ENCODE measurements at places on chromosomes 4 and X. TPM values are rescaled to one million over a fixed set of nuclear protein-coding genes. Genes with fewer than 3 reads are reported as not detected.

GRCh38 chrX:150310881-150311280 is 52.2 kb upstream of the MAMLD1 start:
- no peaks in the 10 kb centered on the region for H3K27me3 ChIP-seq
- H3K36me3 ChIP-seq: no peaks in the 10 kb centered on the region
- DNase-seq: no peak
- no peaks in the 10 kb centered on the region for H3K4me1 ChIP-seq
- H3K27ac ChIP-seq: no peak overlapping the region

DNA sequence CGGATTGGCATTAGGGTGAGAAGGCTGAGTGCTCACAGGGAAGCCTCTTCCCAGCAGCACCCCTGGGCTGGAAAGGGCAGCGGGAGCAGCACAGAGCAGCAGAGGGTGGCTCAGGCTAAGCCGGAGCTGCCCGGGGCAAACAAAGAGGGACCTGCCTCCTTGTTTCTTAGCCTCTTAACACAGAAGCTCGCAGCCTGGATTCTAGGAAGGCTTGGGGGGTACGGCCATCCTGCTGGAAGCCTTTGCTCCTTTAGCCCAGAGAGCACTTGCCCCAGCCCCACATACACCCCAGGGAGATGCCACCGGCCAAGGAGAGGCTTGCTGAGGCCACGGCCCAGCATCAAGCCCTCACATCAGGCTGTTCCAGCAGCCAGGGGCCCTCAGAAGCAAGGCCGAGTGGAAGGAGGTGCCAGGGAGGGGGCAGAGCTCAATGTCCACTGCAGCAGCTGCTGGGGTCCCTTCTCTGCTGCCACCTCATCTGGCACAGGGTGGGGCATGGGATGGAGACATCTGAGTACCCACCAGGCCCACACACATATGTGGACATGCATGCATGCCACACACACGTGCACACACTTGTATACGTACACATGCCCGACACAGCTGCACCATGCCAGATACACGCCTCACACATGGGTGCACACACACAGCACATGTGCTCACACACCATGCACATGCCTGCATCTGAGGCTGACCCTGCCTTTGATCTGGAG is 20.3 kb upstream of the SPON2 start:
- H3K4me1 ChIP-seq: peaks cover 23% of the 10 kb centered on the region
- no peaks in the 10 kb centered on the region for H3K36me3 ChIP-seq
- no peak overlapping the region for H3K27ac ChIP-seq

DNA sequence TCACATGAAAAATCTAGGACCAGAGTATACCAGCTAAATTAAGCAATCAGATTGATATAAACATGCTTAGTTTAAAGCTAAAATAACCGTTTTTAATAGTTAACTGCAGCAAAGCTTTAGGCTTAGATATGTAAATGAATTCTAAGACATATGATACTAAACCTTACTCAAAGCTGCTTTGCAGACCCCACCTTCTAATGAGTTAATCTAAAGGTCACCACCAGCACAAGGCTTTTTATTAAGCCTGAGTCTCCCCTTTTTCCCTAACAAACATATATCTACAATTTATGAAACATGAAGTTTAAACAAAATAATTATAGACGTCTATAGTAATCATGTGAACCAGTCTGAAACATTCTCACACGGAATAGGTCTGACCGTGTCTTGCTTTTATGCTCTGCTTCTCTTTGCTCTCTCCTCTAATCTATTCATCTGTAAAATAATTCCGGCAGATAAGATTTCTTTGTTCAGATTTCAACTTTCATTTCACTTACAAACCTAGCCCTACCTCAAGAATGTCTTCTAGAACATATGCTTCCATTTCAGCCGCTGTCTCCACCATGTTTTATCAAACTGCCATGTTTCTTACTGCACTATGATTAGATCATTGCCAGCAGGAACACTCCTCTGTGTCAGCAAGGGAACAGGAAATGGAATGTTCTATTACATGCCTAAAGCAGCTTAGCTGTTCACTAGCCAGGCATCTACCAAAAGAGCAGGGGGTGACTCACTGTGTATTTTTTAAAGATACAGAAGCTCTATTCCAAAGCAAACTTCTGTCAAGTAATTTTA is 35.9 kb downstream of the ANKRD17 start:
- H3K36me3 ChIP-seq: no peaks in the 10 kb centered on the region
- peak overlapping the region; percentile 40 for H3K4me3 ChIP-seq
- peak; percentile 77 for DNase-seq
- peak overlapping the region; percentile 88 for H3K27ac ChIP-seq
- H3K27me3 ChIP-seq: no peaks in the 10 kb centered on the region
- H3K4me1 ChIP-seq: no peaks in the 10 kb centered on the region

DNA sequence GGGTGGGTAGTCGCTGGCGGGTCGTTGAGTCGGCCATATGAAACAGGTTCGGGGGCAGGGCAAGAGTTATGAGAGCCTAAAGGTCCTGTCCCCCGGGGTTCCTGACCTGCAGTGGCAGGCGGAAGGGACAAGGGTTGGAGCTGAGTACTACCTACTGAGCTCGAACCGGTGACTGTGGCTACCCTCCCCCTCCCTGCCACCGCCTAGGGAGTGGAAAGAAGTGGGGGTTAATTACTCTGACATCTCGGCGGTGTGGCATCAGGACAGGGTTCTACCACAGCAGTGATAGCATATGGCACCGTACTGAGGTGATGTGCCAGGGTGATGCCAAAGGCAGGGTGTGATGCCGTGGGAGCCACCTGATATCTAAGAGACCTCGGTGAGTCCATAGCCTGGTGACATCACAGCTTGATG is 307 bp downstream of the ATG4A start:
- H3K36me3 ChIP-seq: peaks cover 12% of the 10 kb centered on the region
- DNase-seq: peak; percentile 32
- H3K27ac ChIP-seq: no peak overlapping the region
- peaks cover 4% of the 10 kb centered on the region for H3K4me1 ChIP-seq
- no peaks in the 10 kb centered on the region for H3K27me3 ChIP-seq

DNA sequence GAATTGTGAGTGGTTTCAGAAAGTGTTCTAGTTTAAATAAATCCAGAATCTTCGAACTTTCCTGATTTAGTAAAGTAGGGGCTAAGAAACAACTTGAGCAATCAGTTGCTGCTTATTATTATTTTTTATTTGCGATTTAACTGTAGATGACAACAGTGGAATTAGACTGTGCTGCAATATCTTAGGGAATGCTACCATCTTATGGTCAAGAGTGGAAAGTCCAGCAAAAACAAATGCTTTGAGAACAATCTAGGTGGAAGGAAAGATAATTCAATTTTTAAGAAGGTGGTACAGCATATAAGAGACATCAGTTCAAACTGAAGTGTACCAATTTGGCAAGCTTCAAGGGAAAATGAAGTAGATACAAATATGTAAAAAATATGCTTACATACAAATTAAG is 73.3 kb downstream of the CYLC1 start:
- DNase-seq: no peak
- no peak overlapping the region for H3K4me3 ChIP-seq
- H3K27me3 ChIP-seq: no peaks in the 10 kb centered on the region
- H3K27ac ChIP-seq: no peak overlapping the region
- no peaks in the 10 kb centered on the region for H3K4me1 ChIP-seq
- no peaks in the 10 kb centered on the region for H3K36me3 ChIP-seq

DNA sequence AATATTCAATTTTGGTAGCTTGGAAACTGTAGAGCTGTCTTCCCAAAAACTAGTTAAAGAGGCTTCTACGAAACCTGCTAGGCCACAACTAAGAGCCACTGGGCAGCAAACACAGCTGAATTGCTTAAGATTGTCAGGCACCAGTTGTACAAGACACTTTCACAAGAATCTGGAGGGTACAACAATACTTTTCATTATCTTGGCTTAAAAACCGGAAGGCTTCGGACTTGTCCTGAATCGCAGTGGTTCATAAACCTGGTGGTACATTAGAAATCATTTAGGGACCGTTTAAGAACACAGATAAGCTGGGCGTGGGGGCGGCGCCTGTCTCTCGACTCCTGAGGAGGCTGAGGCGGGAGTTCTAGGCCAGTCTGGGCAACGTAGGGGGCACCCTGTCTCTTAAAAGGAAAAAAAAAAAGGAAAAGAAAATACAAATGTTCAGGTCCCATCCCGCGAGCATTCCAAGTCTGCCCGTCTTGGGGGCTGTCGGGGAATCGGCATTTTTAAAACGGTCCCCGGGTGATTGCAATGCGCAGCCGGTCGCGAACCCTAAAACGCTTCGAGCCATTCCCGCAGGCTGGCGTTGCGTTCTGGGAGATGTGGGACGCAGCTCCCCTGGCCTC is 763 bp downstream of the PYURF start:
- H3K27ac ChIP-seq: peak overlapping the region; percentile 85
- H3K27me3 ChIP-seq: no peaks in the 10 kb centered on the region
- H3K4me3 ChIP-seq: peak overlapping the region; percentile 84
- peaks cover 32% of the 10 kb centered on the region for H3K36me3 ChIP-seq
- peak; percentile 51 for DNase-seq

GRCh38 chrX:13900351-13900750 is 83.5 kb upstream of the GPM6B start:
- H3K4me3 ChIP-seq: no peak overlapping the region
- no peaks in the 10 kb centered on the region for H3K27me3 ChIP-seq
- H3K36me3 ChIP-seq: no peaks in the 10 kb centered on the region
- H3K4me1 ChIP-seq: no peaks in the 10 kb centered on the region
- no peak for DNase-seq
- no peak overlapping the region for H3K27ac ChIP-seq

DNA sequence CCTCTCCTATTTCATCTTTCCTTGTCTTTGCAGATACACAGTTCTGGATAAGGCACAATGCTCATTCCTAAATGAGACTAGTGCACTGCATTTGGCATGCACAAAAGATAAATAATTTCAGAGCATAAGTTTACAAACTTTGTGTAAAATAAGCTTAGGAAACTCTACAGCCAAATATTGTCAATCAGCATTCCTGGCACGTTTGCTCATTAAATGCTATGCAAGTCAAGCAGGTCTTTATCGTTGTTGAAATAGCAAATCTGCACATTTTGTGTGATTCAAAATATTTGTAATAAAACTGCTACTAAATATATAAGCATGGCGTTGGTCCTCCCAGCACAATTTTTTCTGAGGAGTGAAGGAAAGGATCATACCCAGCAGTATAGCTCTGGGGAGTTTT is 322.1 kb upstream of the NOCT start:
- H3K4me3 ChIP-seq: no peak overlapping the region
- H3K4me1 ChIP-seq: no peaks in the 10 kb centered on the region
- H3K36me3 ChIP-seq: no peaks in the 10 kb centered on the region

- DNase-seq: no peak
- H3K27me3 ChIP-seq: no peaks in the 10 kb centered on the region
- no peaks in the 10 kb centered on the region for H3K36me3 ChIP-seq
- no peak overlapping the region for H3K27ac ChIP-seq
- no peaks in the 10 kb centered on the region for H3K4me1 ChIP-seq
Observed at GRCh38 chrX:99602107-99602506, 808.0 kb downstream of the PCDH19 start.

DNA sequence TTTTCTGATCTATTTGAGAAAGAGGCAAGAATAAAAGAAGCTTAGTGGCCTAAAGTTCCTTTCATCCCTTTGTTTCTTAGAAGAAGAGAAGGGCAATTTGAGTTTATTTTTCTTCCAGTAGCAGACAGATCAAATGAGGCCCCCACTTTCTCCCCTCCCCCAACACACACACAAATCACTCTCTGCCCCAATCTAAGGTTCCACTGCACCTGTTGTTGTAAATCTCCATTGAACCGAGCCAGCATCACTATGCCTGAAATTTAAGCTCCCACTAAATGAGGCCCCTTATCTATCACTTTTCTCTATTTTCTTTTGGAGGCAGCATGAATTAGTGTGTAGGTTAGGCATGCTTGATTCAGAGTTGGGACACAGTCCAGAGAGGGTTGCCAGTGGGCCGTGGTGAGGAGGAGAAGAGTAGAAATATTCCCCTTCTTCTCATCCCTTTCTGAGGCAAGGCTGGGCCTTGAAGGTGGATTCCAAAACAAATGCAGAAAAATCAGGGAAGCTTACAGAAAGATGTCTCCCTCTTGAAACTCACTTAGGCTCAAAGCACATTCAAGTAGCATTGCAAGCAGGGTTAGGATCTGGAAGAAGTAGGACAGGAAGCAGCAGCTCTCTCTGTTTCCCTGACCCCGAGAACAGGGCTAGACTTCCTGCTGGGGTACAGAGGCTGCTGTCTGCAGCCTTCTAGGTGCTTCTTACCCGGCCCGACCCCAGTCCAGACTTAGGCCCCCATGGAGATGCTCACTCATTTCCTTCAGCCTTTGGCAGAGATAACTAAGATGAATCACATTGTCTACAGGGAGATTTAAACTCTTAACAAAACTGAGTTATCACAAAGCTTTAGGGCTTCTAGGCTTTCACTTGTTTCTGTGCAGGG is 70.7 kb downstream of the RASL11B start:
- DNase-seq: no peak
- no peak overlapping the region for H3K4me3 ChIP-seq
- H3K27ac ChIP-seq: no peak overlapping the region
- no peaks in the 10 kb centered on the region for H3K36me3 ChIP-seq

DNA sequence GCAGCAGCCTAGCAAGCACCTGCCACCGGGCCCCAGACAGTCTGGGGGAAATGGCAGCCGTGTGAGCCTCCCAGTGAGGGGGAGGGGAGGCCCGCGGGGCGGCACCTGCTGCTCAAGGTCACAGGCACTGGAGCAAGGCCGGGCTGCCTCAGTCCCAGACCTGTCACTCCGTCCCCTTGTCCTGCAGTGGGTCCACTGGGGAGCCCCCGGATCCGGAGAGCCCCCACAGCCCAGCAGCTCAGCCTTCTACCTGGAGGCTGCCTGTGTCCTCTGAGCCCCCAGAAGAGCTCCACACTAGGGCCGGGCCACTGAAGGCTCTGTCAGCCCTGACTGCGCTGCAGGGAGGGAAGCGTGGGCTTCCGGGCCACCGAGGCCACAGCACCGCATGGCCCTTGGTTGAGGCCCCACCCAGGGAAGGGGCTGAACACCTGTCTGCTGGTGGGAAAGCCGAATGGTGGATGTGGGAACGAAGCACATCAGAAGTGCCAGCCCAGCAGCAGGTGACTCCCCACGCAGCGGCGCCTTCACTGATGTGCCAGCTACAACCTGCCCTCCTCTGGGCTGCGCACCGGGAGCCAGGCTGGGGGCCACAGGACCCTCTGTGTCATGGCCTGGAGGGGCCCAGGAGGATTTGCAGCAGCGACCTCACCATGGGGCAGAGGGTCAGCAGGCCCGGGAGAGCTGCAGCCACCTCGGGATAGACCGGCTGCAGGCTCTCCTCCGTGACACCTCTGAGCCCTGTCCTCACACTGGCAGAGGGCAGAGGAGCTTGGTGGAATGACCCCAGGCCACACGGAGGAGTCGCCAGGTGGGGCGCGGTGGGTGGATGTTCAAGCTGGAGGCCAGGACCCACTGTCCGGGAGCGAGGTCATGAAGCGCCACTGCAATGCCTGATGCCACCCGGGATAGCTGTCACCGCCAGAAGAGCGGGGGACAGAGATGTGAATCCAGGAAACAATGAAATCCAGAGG is 35.0 kb upstream of the MXD4 start:
- no peaks in the 10 kb centered on the region for H3K36me3 ChIP-seq
- H3K4me3 ChIP-seq: no peak overlapping the region
- no peak overlapping the region for H3K27ac ChIP-seq
- no peaks in the 10 kb centered on the region for H3K27me3 ChIP-seq

Gene SLC6A14
- total RNA-seq: not detected

Gene TMEM156
- 18.6 TPM for total RNA-seq

Gene BMPR1B
- total RNA-seq: not detected

Gene INTS12
- 20.5 TPM for total RNA-seq

Gene IL9R
- not detected for total RNA-seq

Gene SATL1
- 0.18 TPM for total RNA-seq

Measured in SJSA1 (cell line).